ENCODE measurements at places on chromosomes 16 and 17.

DNA sequence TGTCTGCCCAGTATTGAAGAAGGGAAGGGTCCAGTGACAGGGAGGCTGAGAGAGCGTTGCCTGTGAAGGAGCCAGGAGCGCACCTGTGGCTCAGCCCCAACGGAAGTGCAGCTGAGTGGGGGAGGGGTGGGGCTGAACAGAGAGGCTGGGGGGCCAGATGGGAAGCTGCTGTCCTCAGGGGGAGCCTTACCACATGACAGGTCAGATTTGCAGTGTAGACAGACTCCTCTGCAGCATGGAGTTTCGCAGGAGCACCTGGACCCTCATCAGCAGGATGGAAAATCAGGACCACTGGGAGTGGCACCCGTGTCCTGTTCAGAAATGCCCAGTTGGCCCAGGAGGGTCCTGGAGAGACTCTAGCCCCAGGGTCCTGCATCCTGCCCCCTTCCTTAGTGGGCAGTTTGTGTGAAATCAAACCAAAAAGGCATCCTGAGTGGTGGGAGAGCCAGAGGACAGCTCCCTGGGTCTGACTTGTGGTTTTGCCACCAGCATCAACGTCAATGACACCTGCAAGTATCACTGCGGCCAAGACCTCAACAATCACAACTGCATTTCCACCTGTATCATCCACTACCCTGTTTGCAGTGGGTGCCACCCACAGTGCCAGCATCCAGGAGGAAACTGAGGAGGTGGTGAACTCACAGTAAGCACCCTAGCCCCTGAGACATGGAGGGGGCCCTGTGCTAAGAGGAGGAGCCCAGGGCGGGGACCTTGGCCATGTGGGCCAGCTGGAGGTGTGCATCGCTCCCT lies 7.8 kb downstream of the CD300A start:
- no peak for DNase-seq

- DNase-seq: no peak
These were observed 383.9 kb downstream of the WWOX start for GRCh38 chr16:78483124-78483992.

- no peak for DNase-seq
These were observed 121.9 kb upstream of the HS3ST2 start for GRCh38 chr16:22692034-22692433.

GRCh38 chr17:73924909-73925186 lies 278.6 kb upstream of the RPL38 start:
- DNase-seq: no peak

GRCh38 chr17:28948873-28949184 lies 2.5 kb downstream of the PHF12 start:
- DNase-seq: peak; percentile 47

- DNase-seq: no peak
These were observed 537 bp downstream of the SLC35B1 start for GRCh38 chr17:49707246-49707607.

- DNase-seq: no peak
These were observed 22.8 kb downstream of the NUP85 start for GRCh38 chr17:75228305-75228704.

- no peak for DNase-seq
These were observed 4.4 kb upstream of the MYO1C start for GRCh38 chr17:1496869-1497268.

DNA sequence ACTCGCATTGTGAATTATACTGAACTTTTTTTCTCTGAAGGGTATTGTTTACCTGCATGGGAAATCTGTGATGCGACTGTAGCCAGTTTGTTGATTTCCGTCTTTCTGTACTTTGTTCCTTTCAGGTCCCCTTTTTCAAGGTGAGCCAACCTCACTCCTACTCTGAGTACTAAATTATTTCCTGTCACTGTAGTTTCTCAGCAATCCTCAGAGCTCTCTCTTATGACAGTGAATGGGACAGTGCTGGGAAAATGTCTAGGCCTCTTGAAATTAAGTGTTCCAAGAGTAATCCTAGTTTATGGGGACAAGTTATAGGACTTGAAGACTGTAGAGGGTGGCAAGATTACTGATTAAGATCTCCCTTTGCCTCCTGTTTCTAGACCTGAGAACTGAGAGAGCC lies 167.6 kb downstream of the CNTNAP4 start:
- no peak for DNase-seq

DNA sequence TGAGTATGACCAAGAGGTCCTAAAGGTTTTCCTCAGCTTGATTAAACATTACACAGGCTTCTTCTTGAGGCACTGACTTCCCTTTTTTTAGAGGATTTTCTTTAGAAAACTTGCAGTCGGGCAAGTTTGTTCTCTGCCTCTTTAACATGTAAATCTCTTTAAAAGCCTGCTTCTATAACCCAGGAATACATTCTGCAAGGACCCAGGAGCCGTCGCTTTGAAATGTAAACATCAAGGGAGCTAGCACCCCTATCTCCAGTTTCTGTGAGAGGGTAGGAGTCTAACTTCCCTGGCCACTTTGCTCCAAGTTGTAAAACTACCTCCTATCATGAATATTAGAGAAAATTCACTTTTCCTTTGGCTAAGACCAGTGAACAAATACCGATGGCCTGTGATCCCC lies 201.5 kb upstream of the CPHXL start:
- no peak for DNase-seq

DNA sequence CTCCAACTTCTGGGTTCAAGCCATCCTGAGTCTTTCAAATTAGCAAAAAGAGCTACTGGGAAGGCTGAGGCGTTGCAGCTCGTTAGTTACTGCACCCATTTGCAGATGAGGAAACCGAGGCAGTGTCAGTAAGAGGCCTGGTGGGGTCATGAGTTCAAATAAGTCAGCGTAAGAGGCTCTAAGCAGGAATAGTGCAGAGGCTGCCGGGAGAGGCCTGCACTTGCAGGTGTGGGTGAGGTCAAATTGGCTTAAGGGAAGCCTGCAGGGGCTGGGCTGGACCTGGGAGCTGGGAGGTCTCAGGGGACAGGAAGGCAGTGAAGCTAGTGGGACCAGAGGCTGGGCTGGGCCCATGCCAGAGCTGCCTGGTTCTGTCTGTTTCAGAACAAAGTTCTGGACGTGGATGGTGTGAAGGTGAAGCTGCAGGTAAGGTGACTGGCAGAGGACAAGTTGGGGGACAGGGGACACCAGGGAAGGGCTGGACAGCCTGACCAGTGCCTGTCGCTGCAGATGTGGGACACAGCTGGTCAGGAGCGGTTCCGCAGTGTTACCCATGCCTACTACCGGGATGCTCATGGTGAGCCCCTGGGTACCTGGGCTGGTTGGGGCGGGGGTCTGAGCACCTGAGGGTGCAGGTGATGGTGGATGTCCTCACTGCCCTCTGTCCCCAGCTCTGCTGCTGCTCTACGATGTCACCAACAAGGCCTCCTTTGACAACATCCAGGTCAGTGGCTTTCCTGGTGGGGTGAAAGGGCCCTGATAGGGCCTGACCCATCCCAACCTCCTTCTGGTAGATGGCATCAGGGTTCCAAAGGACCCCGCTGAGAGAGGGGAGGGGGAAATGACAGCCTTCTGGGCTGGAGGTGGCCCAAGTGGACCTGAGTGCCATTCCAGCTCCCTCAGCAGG lies 3.0 kb downstream of the RAB26 start:
- DNase-seq: no peak

GRCh38 chr16:89115216-89115861 lies 21.7 kb downstream of the ACSF3 start:
- DNase-seq: no peak

- no peak for DNase-seq
These were observed at the start of gene RNF213 for GRCh38 chr17:80260791-80261158. Gene RNF213, plus strand, starts transcription at chr17:80260852. Its CDS starts 2,830 bp downstream, at chr17:80263682.

DNA sequence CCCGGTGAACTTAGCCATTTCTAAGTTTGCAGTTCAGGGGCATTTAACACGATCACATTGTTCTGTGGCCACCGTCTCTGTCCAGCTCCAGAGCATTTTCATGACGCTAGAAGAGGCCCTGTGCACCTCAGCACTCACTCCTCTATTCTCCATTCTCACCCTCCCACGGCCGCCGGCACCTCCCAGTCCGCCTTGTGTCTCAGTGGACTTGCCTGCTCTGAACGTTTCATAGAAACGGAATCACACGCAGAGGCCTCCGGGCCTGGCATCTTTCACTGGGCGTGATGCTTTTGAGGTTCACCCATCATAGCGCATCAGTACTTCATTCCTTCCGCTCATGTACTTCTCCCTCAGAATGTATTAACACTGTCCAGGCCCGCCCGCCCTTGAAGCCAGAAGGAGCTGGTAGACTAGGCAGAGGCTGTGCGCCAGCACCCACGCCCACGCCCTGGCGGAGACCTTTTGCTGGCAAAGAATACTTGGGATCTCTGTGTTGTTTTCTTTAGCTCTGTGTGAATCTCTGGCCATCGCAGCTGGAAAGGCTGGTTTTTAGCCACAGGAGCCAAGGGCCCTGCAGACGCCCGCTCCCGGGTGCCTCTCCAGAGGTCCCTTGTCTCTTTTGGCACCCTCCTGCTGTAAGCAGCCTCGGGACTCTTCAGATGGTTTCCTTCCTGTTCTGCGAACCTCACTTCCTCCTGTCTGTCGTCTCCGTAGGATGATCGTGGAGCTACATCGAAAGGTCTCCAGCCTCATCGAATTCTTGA lies 23.4 kb upstream of the JPT2 start:
- no peak for DNase-seq

DNA sequence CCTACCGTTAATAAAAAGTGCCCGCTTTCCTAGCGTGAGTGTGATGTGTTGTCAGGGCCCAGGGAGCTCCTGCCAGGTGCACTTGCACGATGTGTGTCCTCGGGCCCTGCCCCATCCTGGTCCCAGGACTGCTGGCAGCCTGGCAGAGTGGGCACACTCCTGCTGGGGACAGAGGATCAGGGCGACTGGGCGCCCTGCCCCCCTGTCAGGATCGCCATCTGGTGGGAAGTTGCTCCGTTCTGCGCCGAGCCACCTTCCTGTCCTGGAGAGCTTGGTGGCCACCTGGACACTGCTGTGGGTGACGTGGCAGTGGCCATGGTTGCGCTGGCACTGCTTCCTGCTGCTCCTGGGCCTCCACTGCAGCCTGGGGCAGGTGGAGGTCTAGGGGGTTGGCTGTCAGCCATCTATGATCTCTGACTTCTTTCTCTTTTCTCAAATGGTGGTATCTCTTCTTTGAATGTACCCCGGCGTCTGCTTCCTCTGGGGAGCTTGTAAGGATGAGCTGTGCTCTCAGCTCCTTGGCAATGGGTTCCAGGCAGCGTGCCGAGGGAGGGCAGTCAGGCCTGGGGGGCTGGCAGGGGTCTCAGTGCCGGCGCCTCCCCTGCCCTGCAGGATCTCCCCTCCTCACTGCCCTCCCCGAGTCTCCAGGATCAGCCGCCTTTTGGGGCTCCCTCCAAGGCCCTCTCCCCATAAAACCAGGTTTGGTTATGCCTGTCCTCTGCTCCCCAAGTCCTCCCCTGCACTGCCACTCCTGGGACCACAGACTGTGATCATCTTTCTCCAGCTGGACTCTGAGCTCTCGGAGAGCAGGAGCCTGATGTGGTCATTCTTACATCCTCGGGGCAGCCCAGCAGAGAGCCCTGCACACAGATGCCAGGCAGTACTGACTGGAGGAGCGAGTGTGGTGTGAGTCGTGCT lies 76.9 kb downstream of the AMFR start:
- peak; percentile 51 for DNase-seq

GRCh38 chr17:16027708-16028584 lies 28.3 kb downstream of the TTC19 start:
- DNase-seq: peak; percentile 92
